Endothelial cell of umbilical vein (primary cell): ENCODE measurements at places on chromosomes 12 and 14. TPM values are rescaled to one million over a fixed set of nuclear protein-coding genes. Genes with fewer than 3 reads are reported as not detected.
A peak's percentile ranks its signal among the peaks of the same experiment; 100 is the strongest.

Gene LBHD2
- not detected in 2 replicates for total RNA-seq

DNA sequence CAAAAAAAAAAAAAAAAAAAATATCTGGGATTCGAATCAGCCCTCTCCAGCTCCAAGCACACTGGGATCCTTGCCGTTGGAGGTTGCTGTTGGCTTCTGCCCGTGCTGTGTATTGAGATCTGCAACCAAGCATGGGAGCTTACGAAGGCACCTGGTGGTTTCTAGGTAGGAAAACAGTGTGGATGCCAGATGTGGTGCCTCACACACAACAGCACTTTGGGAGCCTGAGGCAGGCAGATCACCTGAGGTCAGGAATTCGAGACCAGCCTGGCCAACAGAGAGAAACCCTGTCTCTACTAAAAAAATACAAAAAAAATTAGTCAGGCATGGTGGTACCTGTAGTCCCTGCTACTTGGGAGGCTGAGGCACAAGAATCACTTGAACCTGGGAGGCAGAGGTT, 47.4 kb downstream of the ATF7 start:
- no peak for DNase-seq
- no peaks in the 10 kb centered on the region for H3K4me1 ChIP-seq
- no peaks in the 10 kb centered on the region for H3K27me3 ChIP-seq
- no peaks in the 10 kb centered on the region for H3K36me3 ChIP-seq
- no peak overlapping the region for H3K4me3 ChIP-seq

GRCh38 chr12:41564816-41565215, 376.7 kb downstream of the PDZRN4 start:
- no peaks in the 10 kb centered on the region for H3K27me3 ChIP-seq
- H3K36me3 ChIP-seq: no peaks in the 10 kb centered on the region
- no peaks in the 10 kb centered on the region for H3K4me1 ChIP-seq
- no peak for DNase-seq
- no peak overlapping the region for H3K4me3 ChIP-seq

Gene ETNK1
- 63.8 and 68.4 TPM in 2 replicates for total RNA-seq

- no peaks in the 10 kb centered on the region for H3K27me3 ChIP-seq
- no peak overlapping the region for H3K4me3 ChIP-seq
- no peak overlapping the region for H3K27ac ChIP-seq
- no peaks in the 10 kb centered on the region for H3K36me3 ChIP-seq
- no peak for DNase-seq
Measured at GRCh38 chr12:1453810-1454209, 140.6 kb downstream of the FBXL14 start.

Gene MYO1H
- total RNA-seq: not detected in 2 replicates

Gene IL26
- total RNA-seq: not detected in 2 replicates

Gene PIWIL1
- not detected in 2 replicates for total RNA-seq

- H3K27ac ChIP-seq: no peak overlapping the region
- peak; percentile 75 for DNase-seq
- H3K36me3 ChIP-seq: no peaks in the 10 kb centered on the region
Measured at GRCh38 chr14:20440882-20441281, 4.9 kb upstream of the KLHL33 start.

GRCh38 chr14:53032161-53032803, 81.4 kb upstream of the FERMT2 start:
- no peaks in the 10 kb centered on the region for H3K27me3 ChIP-seq
- H3K27ac ChIP-seq: no peak overlapping the region
- peak; percentile 7 for DNase-seq
- H3K4me1 ChIP-seq: no peaks in the 10 kb centered on the region
- no peak overlapping the region for H3K4me3 ChIP-seq

- H3K4me1 ChIP-seq: peaks cover 10% of the 10 kb centered on the region
- no peak overlapping the region for H3K27ac ChIP-seq
- H3K27me3 ChIP-seq: no peaks in the 10 kb centered on the region
- H3K36me3 ChIP-seq: no peaks in the 10 kb centered on the region
- H3K4me3 ChIP-seq: no peak overlapping the region
Measured at GRCh38 chr14:60163693-60164092, 1.5 kb downstream of the DHRS7 start.

Gene SUPT16H
- 94.2 and 100 TPM in 2 replicates for total RNA-seq

Gene SCNN1A
- 0.18 TPM in 1 of 2 replicates, not detected in the other for total RNA-seq

Gene LRP6
- 40.1 and 41.7 TPM in 2 replicates for total RNA-seq

DNA sequence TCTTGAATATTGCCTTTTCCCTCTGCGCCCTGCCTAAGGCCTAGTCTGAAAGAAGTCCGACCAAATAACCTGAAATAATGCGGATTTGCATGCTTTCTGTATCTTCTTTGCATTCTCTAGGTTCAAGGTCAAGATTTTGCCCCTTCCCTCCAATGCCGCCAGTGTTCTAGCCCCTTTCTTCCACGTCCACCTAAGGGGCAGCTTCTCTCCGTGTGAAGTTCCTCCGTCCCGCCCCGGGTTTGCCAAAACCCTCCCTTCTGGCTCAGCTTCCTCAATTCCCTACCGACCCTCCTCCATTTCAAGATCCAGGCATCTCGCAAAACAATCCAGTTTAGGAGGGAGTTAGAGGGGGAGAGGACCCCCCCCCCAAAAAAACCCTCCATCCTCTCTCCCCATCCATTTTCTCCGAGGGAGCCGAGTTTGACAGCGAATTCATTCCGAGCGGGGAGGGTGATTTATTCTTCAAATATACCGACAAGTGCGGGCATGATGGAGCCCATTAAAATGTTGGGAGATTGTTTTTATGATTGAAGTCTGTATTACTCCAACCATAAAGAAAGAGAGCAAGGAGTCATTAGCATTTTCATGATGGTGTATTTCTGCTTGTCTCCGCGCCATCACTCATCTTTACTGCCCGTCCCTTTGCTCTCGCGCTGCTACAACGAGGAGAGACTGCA, 20.9 kb upstream of the ATP5MC2 start:
- H3K36me3 ChIP-seq: no peaks in the 10 kb centered on the region
- H3K27ac ChIP-seq: no peak overlapping the region
- H3K27me3 ChIP-seq: peaks cover 63% of the 10 kb centered on the region
- H3K4me1 ChIP-seq: peaks cover 8% of the 10 kb centered on the region
- no peak for DNase-seq
- no peak overlapping the region for H3K4me3 ChIP-seq

Gene POTEM
- not detected in 2 replicates for total RNA-seq

Gene DNAAF2
- total RNA-seq: 5.7 and 6.4 TPM in 2 replicates

GRCh38 chr14:90405101-90405500, 8.3 kb downstream of the CALM1 start:
- no peak overlapping the region for H3K27ac ChIP-seq
- DNase-seq: no peak
- peaks cover 35% of the 10 kb centered on the region for H3K36me3 ChIP-seq
- no peaks in the 10 kb centered on the region for H3K27me3 ChIP-seq
- peaks cover 50% of the 10 kb centered on the region for H3K4me1 ChIP-seq

DNA sequence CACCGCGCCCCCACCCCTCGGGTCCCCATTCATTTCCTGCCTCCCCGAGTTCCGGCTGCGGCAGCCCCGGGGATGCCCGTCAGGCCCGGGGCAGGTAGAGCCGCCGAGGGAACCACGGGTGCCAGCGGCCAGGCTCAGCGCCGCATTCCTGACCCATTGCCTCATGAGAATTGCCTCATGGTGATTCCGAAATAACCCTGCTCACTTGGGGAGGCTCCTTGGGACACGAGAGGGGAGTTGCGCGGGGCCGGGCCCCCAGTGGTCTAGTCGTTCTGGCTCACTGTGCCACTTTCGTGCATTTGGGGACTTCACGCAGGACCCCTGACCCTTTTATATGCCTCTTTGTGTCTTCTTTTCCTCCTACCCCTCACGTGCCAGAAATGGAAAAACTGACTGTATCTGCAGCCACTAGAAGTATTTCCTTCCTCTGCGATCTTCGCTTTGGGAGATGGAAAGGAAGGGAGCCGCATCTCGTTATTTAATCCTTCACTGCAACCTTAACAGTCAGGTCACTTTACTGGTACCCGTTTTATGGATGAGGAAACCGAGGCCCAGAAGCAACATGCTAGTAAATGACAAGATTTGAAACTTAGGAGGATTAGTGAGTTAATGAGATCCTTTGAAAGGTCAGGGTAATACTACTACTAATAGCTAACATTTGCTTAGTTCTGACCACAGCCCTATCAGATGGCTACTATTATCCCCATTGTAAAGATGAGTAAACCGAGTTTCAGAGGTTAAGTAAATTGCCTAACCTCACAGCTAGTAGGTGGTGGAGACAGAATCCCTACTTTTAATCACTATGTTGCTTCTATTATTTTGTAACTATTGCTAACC, 768 bp downstream of the PTPN11 start:
- peak; percentile 75 for DNase-seq
- peaks cover 21% of the 10 kb centered on the region for H3K4me1 ChIP-seq
- H3K27ac ChIP-seq: peak overlapping the region; percentile 91
- no peaks in the 10 kb centered on the region for H3K36me3 ChIP-seq
